ENCODE measurements at places on chromosomes 13 and 19.
A peak's percentile ranks its signal among the peaks of the same experiment; 100 is the strongest.

DNA sequence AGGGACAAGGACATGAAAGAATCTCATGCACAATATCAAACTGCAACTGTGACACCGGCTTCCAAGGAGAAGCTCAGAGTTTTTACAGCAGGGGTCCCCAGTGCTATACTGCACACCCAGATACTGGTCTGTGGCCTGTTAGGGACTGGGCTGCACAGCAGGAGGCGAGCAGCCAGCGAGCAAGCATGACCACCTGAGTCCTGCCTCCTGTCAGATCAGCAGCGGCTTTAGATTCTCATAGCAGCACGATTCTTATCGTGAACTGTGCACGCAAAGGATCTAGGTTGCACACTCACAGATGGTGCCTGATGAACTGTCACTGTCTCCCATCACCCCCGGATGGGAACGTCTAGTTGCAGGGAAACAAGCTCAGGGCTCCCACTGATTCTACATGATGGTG, 13.1 kb upstream of the CD22 start:
- no peak for DNase-seq

GRCh38 chr13:43878892-43879754, at the start of gene CCDC122:
Gene CCDC122, minus strand, starts transcription at chr13:43879740. Its CDS starts 10,364 bp downstream, at chr13:43869376.
- peak; percentile 26 for DNase-seq

GRCh38 chr19:13689085-13689484, 75.2 kb upstream of the MRI1 start:
- no peak for DNase-seq

- no peak for DNase-seq
These were observed at the start of gene CCNE1 for GRCh38 chr19:29811125-29812079. Gene CCNE1, plus strand, starts transcription at chr19:29811991. Its CDS starts 565 bp downstream, at chr19:29812556.

DNA sequence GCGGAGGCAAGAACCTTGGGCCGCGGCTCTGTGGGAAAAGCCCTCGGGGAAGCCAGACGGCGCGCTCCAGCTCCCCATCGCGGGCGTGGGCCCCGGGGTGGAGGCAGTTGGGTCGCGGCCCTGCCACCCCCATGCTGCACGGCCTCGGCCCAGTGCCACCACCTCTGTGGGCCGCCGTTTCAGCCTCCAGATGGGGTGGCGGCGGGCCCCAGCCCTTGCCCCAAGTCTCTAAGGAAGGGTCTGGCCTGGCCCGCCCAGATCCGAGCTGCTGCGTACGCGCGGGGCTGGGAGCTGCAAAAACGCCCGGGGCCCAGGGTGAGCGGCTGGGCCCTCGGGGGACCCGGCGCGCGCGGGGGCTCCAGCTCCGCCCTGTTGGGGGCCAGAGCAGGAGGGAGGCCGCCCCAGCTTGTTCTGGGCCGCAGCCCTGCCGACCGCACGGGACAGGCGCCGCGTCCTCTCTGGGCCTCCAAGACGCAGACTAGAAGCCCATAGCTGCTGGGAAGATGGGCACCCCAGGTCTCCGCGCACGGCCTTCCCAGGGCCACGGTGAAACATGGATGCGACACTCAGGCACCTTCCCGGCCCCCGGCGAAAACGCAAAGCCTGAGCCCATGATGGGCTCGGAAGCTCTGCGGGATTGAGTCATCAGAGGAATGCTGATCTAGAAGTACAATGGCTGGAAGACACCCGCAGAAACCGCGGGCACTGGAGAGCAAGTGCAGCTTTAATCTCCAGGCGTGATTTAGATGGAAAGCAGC, 110.1 kb downstream of the KCTD15 start:
- no peak for DNase-seq

- DNase-seq: no peak
These were observed 9.1 kb downstream of the BBC3 start for GRCh38 chr19:47221890-47222289.

DNA sequence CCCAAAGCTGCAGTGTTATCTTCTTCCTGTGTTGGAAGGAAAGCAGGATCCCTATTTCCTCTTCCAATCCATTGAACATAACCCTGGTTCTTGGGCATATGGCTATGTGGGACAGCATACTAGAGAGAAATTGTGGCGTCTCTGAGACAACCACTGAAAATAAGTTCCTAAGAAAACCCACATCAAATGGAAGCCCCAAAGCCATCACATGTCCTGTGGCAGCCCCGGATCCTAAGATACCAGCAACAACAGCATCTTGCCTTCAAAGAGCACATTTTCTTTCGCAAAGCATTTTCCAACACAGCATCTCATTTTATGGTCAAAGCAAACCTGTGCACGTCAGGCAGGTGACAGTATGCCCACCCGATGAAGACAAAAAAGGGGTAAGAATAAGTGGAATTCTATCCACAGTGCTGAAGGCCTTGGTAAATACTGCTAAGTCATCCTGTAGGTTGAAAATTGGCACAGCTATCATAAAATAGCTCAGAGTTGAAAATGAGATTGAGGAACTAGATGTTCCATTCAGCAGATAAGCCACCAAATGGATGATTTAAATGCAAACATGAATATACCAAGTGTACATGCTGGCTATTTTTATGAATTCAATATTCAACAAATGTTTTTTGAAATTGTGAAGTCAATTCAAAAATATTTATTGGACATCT, 232.2 kb downstream of the DLEU7 start:
- no peak for DNase-seq

- no peak for DNase-seq
These were observed 14.5 kb downstream of the RFX2 start for GRCh38 chr19:6095760-6096159.

GRCh38 chr19:48705431-48705830, 9.7 kb downstream of the FUT2 start:
- DNase-seq: no peak

GRCh38 chr13:110640591-110641029, 25.3 kb downstream of the NAXD start:
- DNase-seq: no peak

DNA sequence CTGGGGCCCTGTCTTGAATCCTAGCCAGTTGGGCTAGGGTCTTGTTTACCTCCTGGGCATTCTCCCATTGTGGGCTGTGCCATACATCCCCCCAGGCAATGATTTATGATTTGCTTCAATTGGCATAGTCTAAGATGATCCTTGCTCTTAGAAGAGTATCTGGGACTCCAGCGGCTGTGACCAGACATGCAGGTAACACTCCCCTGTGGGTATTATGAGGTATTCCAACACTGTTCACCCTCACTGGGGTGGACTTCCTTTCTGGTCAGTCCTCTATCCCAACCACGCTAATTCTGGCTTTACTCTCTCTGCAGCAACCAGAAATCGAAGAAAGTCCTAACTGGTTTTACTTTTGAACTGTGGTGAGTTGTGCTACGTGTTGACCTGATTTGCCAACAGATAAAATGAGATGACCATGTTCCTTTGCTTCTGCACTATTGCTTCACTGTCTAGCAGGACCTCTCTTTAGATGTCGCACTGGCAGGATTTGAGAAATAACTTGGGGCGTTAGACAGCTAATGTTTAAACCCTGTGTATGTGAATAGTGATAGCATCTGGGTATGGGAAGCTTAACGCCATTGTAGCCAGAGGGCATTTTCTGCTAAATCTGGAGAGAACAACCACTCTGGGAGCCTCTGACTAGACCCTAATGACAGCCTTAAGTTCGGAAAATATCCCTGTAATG, 6.7 kb upstream of the LRCH1 start:
- DNase-seq: no peak
